ENCODE measurements at places on chromosomes 16 and 17.

GRCh38 chr16:14249291-14250032 lies 178.3 kb downstream of the MRTFB start:
- peak; percentile 43 for DNase-seq

- no peak for DNase-seq
Observed at GRCh38 chr16:67979955-67980678, at the start of gene DPEP3. TSS of gene DPEP3 (minus strand) at chr16:67980499. CDS start at chr16:67980380, 119 bp downstream.

- no peak for DNase-seq
Observed at GRCh38 chr16:4814542-4815173, 12.2 kb upstream of the ROGDI start.

DNA sequence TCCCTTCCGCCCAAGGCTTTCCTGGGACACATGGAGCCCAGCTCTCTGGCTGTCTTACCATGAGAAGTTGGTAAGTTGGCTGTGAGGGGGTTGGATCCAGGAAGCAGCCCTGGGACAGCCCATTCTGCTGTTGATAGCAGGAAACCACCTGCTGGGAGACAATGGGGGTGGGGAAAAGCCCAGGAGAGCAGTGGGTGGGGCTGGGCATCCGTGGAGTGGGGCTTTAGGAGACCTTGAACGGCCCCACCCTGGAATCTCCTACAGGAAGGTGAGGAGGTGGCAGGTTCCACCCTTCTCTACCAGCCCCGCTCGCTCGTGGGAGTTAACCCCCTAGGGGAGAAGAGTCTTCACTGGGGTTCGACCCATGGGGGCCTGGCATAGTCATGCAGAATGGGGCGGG lies 5.8 kb downstream of the TMEM92 start:
- no peak for DNase-seq

DNA sequence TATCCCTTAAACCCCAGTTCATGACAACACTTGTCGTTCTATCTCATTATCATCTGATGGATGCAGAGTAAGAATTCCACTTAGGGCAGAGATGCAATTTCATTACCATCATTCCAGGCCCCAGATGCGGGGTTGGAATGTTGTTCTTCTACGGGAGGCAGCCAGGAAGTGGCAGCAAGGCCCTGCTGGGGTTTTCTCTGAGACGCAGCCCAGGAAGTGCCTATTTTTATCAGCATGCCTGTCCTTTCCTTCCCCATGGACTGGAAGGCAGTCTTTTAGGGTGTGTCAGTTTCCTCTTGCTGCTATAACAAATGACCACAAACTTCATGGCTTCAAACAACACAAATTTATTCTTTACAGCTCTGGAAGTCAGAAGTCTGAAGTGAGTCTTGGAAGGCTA lies 246.6 kb upstream of the DYNLRB2 start:
- DNase-seq: no peak

- peak; percentile 66 for DNase-seq
Observed at GRCh38 chr16:57045694-57046381, 46.5 kb upstream of the CPNE2 start.

- DNase-seq: peak; percentile 28
Observed at GRCh38 chr16:69166221-69166833, 20.6 kb upstream of the SNTB2 start.

DNA sequence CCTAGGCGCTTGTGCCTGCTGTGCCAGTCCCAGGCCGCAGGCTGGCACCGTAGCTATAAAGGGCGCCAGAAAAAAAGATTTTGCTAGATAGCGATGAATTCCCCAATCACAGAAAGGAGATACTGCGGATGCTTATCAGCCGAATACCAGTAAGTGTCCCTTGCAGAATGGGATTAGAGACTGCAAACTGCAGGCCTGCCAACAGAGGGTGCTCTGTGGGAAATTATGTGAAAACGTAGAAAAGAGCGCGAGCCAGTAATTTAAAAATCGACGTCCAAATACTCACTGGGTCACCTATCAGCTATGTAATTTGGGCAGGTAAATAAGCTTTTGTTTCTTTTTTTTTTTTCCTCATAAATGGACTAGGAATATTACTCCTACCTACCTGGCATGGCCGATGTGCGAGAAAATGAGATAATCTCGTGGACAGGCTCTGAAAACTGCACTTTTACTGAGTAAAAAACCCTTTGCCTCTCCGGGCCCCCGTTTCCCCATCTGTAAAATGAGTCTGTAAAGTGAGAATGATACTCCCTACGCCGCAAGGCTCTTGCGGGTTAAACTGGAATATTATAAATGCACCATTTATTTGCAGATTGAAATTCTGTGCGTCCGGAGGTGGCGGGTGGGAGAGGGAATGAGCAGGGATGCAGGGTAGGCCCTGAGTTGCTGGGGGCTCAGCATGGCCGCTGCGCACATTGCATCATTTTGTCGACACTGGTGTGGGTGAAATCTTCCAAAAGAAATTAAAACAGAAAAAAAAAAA lies 1.2 kb upstream of the COG1 start:
- DNase-seq: peak; percentile 64
